ENCODE measurements at places on chromosomes 11 and 22.
A peak's percentile ranks its signal among the peaks of the same experiment; 100 is the strongest.

GRCh38 chr11:3203221-3204043 lies 15.2 kb downstream of the MRGPRG start:
- no peak for DNase-seq

- no peak for DNase-seq
Measured at GRCh38 chr11:17630936-17631335, 83.9 kb downstream of the OTOG start.

- DNase-seq, result no peak
Measured at GRCh38 chr11:120871924-120872323, 152.0 kb upstream of the TBCEL start.

DNA sequence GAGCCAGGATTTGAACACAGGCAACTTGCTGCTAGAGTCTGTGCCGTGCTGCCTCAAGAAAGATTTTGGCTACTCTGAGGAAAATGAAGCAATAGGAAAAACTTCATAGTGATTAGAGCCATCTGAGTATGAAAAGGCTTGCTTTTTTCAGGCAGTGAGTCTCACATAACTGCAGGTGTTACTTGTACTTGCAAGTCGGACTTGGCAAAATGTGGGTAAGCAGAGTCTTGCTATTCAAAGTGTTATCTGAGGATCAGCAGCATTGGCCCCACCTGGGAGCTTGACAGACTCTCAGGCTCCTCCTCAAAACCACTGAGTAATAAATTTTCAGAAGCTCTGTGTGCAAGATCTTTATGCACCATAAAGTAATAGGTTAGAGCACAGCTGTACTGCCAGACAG lies 18.1 kb downstream of the RNF141 start:
- DNase-seq, result no peak

- DNase-seq, result no peak
Measured at GRCh38 chr11:44613153-44613552, 47.7 kb downstream of the CD82 start.

GRCh38 chr11:37621662-37622061 lies 1023.6 kb upstream of the RAG2 start:
- DNase-seq, result no peak

- DNase-seq, result no peak
Measured at GRCh38 chr22:48226026-48227013, 1463.9 kb downstream of the TBC1D22A start.

- DNase-seq, result no peak
Measured at GRCh38 chr22:38777087-38777671, 16.8 kb downstream of the DNAL4 start.

DNA sequence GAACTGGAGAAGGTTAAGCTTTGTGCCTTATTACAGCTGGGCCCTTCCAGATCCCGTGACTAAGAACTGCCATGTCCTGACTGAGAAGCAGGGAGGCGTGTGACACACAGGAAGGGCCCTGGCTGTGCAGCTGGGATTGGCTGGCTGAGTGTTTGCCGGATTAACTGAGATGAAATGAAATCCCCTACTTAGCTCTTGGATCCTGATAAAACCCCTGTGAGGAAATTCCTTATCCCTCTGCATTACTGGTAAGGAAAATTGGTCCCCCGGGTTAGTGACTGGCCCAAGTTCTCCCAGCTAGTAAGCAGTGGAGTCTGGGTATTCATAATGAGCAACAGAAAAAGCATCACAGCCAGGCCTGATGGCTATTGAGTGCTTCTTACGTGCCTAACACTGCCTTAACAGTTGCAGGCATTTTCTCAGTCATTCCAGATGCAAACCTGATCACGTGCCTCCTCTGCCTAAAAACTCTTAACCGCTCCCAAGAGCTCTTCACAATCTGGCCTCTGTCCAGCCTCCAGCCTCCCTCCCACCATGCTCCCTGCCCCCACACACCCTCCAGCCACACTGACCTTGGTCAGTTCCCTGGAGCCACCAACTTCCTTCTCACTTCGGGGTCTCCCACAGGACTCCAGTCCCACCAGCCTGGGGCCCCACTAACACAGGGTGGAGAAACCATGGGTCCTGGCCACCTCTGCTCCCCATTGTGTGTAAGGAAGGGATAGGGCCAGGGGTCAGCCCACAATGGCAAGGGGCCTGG lies 37.8 kb downstream of the ARRB1 start:
- no peak for DNase-seq

DNA sequence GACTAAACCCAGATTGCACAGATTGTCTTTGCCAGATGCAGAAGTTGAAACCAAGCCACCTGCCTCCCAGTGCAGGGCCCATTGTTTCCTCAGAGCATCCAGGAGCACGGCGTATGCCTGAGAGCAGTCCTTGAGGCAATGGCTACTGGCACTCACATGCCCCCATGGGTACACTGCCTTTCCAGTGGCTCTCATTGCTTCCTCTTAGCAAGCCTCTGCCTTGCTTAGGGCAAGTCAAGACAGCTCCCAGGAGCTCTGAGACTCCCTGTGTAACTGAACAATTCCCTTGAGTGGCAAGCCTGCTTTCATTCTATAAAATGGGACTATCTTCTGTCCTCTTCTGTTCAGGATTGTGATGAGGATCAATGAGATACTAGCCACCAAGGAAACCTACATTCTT lies 4.1 kb downstream of the SYTL2 start:
- DNase-seq, result no peak

- DNase-seq, result no peak
Measured at GRCh38 chr22:45254388-45254787, 13.7 kb upstream of the KIAA0930 start.

DNA sequence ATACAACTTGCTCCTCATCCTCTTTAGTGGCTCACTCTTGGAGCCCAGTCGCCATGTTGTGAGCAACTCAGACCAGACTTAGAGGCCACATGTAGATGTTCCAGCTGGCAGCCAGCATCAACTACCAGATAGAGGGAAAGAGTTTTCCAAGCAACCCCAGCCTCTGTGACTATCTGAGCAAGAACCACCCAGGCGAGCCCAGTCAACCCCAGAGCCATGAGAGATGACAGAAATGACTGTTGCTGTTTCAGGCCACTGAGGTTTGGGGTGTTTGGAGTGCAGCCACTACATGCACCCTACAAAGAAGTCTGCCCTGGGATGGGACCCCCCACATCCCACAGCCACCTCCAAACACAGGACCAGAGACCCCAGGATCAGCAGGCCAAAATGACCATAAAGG lies 24.8 kb upstream of the CLDN5 start:
- DNase-seq, result no peak

GRCh38 chr11:69305885-69306540 lies 12.1 kb downstream of the MYEOV start:
- DNase-seq, result no peak

DNA sequence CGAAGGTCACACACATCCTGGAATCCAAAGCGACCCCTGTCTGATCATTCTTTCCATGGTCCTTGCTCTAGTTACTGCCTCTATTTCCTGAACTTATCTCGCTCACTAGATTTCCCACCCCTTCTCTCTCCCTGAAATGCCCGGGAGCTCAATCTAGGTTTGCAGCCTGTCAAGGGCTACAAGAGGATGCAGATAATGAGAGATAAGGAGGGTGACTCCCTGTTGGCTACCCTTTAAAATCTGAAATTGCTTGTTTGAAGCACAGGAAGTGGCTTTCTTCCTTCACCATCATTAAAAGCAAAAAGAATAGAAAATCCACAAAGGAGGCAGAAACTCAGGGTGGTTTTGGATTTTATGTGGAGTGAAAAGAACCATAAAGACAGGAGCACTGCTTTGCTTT lies 13.0 kb upstream of the FLI1 start:
- no peak for DNase-seq

DNA sequence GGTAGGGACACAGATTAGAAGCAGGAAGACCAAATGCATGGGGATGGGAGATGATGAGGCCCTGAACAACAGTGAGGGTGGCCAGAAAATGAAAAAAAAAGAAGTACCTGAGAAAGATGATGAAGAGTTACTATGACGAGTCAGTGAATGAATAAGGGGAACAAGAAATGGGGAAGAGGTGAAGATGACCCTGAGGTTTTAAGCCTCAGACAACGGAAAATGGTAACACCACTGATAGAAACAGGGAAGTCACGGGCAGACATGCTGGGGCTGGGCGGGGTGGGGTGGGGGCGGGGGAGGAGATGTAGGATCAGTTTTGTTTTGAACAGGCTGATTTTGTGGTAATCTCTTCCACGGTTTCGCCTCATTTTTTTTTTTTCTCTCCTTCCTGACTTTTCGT lies 205.1 kb upstream of the CADM1 start:
- peak; percentile 61 for DNase-seq

DNA sequence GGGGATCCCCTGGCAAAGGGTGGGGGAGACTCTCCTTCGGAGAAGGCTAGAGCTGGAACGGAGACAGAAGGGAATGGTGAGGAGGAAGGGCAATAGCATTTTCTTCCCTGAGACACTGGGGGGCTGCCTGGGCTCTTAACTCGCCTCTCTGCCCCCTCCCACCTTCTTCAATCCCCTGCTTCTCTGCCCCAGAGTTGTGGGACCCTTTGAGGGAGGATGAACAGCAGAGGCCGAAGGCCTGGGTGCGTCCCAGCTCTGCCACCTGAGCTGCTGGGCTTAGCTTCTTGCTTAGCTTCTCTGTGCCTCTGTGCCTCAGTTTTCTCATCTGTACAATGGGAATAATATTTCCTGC lies 72.4 kb downstream of the RTL6 start:
- no peak for DNase-seq

GRCh38 chr22:26561756-26562417 lies 28.0 kb downstream of the TPST2 start:
- DNase-seq, result no peak

DNA sequence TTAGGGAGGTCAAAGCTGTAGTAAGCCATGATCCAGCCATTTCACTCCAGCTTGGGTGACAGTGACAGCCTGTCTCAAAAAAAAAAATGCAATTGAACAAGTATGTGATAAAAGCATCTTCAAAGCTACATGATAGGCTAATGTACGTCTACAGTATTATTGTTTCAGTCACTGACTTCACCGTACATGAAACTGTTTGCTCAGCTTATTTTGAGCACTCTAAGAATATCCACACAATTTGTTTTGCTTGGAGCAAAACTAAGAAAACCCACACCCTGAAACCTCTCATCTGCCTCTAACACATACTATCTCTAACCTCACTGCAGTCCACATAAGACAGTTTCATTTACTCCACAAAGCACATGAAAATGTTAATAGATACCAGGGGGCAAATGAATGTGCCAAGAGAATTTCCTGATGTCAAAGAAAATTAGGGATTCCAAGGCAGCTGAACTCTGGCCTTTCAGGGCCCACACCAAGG lies 60.7 kb downstream of the KCNA4 start:
- no peak for DNase-seq

GRCh38 chr11:7522121-7522520 lies 8.3 kb downstream of the PPFIBP2 start:
- DNase-seq, result no peak

DNA sequence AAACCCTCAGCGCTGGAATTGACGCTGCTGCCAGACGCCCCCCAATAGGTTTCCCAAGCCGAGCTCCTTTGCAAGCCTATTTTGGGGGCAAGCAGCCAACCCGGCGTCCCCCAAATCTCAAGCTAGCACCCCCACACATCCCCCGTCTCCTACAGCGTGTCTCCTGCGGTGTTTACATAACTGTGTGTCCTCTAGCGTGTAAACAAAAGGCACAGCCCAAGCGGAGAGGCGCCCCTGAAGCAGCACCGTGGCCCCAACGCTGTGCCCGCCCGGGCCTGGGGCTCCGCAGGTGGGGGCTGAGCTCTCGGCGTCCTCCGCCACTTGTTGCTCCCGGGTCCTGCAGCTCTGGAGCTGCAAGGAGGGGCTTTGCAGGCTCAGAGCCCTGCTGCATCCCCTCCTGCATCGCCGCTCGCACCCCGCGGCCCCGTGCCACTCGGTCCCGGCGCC lies 1.6 kb downstream of the CADM1 start:
- DNase-seq, result no peak

DNA sequence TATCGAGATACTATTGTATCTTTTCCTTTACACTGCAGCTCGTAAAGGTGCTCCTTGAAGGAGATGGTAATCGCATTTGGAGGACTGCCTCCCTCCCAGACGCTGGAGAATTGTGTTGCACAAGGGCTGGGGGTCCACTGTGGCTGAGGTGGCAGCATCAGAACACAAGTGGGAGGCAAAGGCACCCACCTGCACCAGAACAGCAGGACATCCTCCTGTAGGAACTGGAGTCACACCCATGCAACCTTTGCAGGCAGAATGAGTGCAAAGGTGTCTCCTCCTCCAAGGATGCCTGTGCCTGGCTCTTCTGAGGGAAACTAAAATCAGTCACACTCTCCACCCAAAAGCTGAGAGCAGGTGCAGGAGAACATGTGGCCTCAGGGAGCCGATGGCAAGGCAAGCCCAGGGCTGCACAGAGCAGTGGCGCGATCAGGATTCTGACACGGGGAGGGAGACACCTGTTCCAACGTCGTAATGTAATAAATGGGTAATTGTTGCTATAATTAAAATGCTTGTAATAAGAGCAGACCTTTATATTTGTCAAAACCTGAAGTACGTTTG lies 1501.4 kb downstream of the TBC1D22A start:
- no peak for DNase-seq

- DNase-seq, result peak; percentile 70
Measured at GRCh38 chr22:23527971-23528740, 51.9 kb downstream of the IGLL1 start.
